ENCODE measurements at places on chromosomes 12 and 14. TPM values are rescaled to one million over a fixed set of nuclear protein-coding genes. Genes with fewer than 3 reads are reported as not detected.

- DNase-seq, result no peak
Measured at GRCh38 chr12:82838131-82838551, 151.4 kb downstream of the TMTC2 start.

DNA sequence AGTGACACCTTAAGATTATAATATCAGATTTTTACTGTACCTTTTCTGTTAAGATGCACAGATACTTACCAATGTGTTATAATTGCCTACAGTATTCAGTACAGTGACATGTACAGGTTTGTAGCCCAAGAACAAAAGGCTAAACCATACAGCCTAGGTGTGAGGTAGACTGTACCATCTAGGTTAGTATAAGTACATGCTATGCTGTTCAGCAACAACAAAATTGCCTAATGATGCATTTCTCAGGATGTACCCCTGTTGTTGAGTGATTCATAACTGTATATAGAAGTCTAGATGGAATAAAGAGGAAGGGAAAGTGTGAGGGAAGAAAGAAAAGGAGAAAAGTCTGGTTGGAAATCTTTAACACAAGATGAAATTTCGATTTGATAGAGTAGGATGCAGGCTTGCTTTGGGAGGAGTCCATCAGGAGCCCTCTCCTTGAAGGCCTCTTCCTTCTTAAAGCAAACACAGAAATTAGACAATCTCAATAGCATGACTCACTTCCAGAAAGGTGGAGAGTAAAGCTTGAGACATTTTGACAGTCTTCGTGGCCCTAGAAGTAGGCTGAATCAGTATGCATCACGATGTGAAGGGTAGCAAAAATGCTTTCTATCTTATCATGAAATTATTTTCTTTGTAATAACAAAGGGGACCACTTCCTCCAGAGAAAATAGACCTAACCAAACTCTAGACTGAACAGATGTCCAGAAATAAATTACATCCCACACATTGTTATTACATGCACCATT, 191.5 kb downstream of the SYT1 start:
- no peak for DNase-seq

DNA sequence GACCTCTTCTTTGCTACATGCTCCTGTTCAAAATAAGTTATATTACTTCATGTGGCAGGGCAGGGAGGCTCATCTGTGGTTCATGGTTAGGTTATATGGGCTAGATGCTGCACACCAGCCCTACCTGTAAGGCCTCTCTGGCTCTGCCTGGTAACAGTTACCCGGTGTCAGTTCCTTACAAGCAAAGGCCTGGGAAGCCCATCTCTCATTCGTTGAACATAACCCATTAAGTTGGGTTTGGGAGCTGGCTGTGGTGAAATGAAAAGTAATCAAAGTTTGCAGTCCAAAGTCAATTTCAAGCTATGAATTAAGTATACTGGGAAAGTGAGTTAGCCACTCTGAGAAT, 183.2 kb downstream of the PPM1H start:
- DNase-seq, result no peak

DNA sequence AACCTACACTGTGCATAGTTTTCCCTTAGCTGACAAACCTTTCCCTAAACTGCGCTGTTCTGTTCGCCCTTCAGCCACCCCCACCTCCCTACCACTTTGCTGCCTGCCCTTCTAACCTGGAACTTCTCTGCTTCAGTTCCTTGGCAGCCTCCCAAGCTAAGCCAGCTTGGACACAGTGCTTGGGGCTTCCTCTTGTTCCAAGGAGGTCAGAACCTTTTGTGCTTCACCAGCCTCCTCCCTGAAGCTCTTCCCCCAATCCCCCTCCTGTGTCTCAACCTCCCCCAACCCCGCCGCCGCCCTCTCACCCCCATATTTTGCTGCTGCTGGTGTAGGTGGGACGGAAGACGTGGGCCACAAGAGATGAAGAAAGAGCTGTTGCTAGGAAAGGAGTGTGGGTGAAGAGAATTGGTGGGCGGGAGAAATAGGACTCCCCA, 8.1 kb upstream of the RIC8B start:
- peak; percentile 51 for DNase-seq

DNA sequence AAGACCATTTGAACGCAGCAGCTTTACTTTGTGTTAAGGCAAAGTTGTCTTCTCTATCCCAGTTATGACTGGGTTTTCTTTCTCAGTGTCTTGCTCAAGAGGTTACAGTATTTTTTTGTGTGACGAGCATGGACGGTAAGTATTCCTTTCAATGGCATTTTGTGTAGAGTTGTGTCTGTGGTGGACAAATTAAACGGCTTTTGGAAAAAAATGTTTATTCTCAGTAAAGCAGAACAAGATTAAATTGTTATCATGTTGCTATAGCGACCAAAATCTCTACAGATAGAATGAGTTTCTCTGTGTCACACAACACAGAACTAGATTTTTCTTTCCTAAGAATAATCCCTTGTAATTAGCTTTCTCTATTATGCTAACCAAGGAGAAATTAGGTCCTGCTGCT, 417.1 kb downstream of the AEBP2 start:
- no peak for DNase-seq

GRCh38 chr14:89349171-89350008, 67.6 kb downstream of the FOXN3 start:
- DNase-seq, result no peak

DNA sequence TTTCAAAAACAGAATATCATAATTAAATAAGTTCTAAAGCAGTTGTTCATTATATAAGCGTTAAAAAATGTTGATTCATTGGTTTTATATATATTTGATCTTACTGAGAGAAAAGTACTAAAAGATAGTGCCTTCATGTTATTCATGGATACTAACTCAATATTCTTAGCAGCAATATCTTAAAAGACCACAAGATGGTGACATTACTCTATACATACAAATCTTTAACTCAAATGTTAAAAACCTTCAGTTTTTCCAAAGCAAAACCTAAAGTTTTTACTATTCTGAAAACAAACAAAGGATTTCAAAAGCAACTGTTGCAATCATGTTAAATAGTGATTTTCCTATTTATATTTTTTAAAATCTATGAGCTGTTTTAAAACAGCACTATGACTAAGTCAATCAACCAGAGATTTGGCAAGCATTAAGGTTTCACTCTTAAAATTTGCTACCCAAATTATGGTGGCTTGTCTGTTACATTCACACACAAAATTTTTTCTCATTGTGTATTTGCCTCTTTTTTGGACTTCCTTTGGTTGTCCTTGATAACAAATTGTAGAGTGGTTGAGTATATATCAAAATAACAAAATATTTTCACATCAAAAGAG, 50.1 kb upstream of the RERGL start:
- DNase-seq, result peak; percentile 24

DNA sequence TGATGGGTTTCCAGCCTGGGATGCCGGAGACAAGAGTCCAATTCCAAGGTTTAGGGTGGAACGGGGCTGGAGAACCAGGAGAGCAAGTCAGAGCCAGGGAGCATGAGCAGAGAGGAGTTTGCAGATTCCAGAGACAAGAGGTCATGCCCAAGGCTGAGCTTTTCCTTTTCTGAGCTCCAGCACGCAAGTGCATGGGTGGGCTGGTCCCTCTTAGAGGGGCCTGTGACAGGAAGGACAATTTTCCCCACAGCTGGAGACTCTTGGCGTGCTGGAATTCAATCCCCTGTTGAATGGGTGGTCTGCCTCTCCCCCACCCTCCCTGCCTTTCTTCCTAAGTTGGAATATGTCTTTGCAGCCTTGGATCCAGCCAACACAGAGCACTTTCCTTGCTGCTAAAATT, 431.9 kb downstream of the BCL11B start:
- no peak for DNase-seq

- DNase-seq, result no peak
Measured at GRCh38 chr12:1428671-1429070, 165.7 kb downstream of the FBXL14 start.

- DNase-seq, result no peak
Measured at GRCh38 chr12:82461836-82462235, 103.5 kb downstream of the METTL25 start.

DNA sequence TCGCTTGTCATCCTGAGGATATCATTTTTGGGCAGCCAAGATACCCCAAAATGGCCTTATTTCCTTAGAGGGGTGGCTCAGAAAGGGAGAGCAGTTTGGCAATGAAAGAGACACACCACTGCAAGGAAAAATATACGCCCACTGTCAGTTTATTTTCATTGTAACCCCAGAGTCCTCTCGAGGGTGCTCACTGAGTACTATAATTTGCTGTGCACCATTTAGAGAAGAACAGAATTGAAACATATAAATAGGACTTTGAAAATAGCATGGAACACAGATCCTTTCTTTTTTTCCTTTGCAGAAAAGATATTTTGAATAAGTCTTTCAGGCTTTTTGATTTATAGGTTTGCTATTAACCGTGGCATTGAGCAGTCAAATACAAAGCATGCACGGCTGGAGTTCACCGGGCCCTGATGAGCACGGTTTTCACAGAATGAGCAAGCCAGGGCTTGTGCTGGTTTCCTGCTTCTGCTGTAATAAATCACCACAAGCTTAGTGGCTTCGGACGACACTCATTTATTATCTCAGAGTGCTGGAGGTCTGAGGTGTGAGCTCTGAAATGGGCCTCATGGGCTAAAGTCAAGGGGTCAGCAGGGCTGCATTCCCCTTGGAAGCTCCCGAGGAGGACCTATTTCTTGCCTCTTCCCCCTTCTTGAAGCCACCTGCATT, 152.3 kb downstream of the ZNF664 start:
- no peak for DNase-seq

- no peak for DNase-seq
Measured at GRCh38 chr12:11677093-11677492, 27.6 kb downstream of the ETV6 start.

DNA sequence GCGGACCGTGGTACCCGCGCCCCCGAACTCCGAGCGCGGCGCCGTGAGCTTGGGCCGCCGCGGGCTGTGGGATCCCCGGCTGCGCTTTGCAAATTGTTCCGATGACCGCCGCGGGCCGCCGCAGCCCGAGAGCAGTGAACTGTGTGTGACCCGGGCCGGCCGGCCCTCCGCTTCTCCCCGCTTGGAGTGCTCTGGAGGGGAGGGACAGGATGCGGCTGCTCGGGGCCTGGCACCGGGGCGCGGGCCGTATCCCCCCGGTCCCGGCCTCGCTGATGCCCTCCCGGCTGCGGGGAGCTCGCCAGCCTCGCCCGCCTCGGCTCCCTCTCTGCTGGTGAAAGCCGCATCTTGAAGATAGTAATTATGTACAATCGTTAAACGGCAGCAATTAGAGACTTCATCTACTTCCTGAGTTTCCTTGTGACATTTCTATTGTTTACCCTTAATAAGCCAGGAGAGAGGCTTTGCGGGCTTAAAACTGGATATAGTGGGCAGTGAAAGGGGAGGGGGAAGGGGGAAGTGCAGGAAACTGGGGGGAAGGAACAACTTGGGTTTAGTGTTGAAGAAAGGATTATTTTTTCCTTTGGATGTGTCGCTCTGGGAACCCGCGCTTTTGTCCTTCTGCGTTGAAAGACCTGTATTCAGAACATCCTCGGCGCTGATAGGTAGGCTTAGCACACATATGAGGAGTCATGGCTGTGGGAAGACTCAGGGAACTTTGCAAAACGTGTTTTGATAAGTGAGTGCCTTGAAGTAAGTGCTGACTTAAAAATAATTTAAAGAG, 1.2 kb downstream of the PELI2 start:
- DNase-seq, result peak; percentile 50

DNA sequence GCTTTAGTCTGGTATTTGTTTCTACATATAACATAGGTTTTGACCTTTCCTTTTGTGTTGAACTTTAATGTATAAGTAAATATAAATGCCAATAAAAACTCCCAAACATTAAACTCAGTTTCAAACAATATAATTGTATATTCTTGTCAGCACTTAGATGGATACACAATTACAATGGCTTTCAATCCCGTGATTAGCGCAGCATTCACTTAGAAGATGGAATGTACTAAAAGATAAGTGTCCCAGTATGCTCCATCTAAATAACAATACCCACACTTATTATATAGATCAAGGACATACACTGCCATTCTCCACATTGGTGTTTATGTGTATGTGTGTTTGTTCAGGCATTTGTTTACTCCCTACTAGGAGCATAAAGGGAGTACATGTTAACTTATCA, 193.1 kb downstream of the SOX5 start:
- no peak for DNase-seq

- no peak for DNase-seq
Measured at GRCh38 chr14:63027719-63028118, 17.5 kb downstream of the KCNH5 start.

DNA sequence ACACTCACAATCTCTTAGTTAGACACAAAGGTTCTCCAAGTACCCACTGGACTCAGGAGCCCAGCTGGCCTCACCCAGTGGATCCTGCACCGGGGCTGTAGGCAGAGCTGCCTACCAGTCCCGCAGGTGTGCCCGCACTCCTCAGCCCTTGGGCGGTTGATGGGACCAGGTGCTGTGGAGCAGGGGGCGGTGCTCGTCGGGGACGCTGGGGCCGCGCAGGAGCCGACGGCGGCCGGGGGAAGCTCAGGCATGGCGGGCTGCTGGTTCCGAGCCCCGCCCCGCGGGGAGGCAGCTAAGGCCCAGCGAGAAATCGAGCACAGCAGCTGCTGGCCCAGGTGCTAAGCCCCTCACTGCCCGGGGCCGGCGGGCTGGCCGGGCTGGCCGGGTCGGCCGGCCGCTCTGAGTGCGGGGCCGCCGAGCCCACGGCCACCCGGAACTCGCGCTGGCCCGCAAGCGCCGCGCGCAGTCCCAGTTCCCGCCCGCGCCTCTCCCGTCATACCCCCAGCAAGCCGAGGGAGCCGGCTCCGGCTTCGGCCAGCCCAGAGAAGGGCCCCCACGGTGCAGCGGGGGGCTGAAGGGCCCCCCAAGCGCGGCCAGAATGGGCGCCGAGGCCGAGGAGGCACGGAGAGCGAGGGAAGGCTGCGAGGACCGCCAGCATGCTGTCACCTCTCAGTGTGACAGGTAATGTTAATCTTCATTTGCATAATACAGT, 506.8 kb downstream of the LRFN5 start:
- DNase-seq, result no peak

GRCh38 chr12:83613586-83614110, 926.9 kb downstream of the TMTC2 start:
- no peak for DNase-seq

DNA sequence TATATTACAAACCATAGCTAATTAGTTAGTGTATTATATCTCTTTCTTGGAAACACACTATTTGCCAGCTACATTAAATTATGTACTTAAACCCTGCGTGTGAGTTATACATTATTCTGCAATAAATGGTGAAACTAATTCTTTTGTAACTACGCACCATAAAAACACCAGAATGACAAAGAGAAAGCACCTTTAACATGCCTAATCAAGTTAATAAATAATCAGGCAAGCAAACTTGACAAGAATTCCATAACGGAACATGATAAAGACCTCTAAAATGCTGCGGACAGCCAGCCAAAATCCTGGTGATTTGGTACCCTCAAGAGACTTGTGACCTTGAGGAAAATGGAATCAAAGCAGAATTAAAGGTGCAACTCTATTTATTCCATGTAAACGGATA, 375.3 kb upstream of the KITLG start:
- DNase-seq, result no peak

GRCh38 chr14:99232714-99233214, 39.2 kb downstream of the BCL11B start:
- no peak for DNase-seq

Gene TAS2R8
- polyA plus RNA-seq, result not detected

Gene OR6C3
- polyA plus RNA-seq, result not detected

Gene RHOJ
- 18.3 TPM for polyA plus RNA-seq

Gene MFAP5
- polyA plus RNA-seq, result 3.3 TPM

Gene CERS5
- polyA plus RNA-seq, result 75.0 TPM

Gene ST8SIA1
- 5.8 TPM for polyA plus RNA-seq

Gene ARHGEF25
- polyA plus RNA-seq, result 35.1 TPM

Gene FAM90A1
- polyA plus RNA-seq, result 1.7 TPM

Gene GRIP1
- 21.5 TPM for polyA plus RNA-seq
